ENCODE measurements at places on chromosomes 2 and 18. TPM values are rescaled to one million over a fixed set of nuclear protein-coding genes. Genes with fewer than 3 reads are reported as not detected.

The TACR1 gene
- not detected for total RNA-seq

The BCL11A gene
- 5.6 TPM for total RNA-seq

The HRH4 gene
- total RNA-seq = not detected

The RESP18 gene
- not detected for total RNA-seq

The EFHD1 gene
- 3.7 TPM for total RNA-seq

The LYPD1 gene
- 158 TPM for total RNA-seq

The PDCD1 gene
- total RNA-seq = not detected

The ALKAL2 gene
- 0.25 TPM for total RNA-seq

The SP5 gene
- total RNA-seq = not detected

The AQP12A gene
- not detected for total RNA-seq

The CNTNAP5 gene
- total RNA-seq = not detected

The CYP1B1 gene
- 6.4 TPM for total RNA-seq

The OSR1 gene
- total RNA-seq = 0.81 TPM

The CXCR1 gene
- not detected for total RNA-seq

The REG1B gene
- not detected for total RNA-seq

The PSMD14 gene
- total RNA-seq = 27.5 TPM

The POTEJ gene
- total RNA-seq = not detected

The KCNE4 gene
- total RNA-seq = 0.81 TPM

The PSD4 gene
- total RNA-seq = 2.6 TPM

The UGT1A8 gene
- total RNA-seq = not detected

The ITGA6 gene
- total RNA-seq = 20.9 TPM

The FASTKD1 gene
- total RNA-seq = 8.3 TPM

The TCF7L1 gene
- total RNA-seq = 2.2 TPM

The CRYGD gene
- not detected for total RNA-seq

The LPIN1 gene
- total RNA-seq = 22.9 TPM

The CAPG gene
- 507 TPM for total RNA-seq

The PTPRN gene
- 0.49 TPM for total RNA-seq

The CFAP210 gene
- under 0.01 TPM for total RNA-seq

The CGREF1 gene
- total RNA-seq = 2.5 TPM

The PXDN gene
- 342 TPM for total RNA-seq

The CXCR4 gene
- total RNA-seq = not detected

The IL36A gene
- not detected for total RNA-seq

The STARD6 gene
- not detected for total RNA-seq

The ADRA2B gene
- not detected for total RNA-seq

The MYL1 gene
- not detected for total RNA-seq

The PID1 gene
- 3.4 TPM for total RNA-seq

The CCL20 gene
- total RNA-seq = not detected

The LAMA1 gene
- 17.5 TPM for total RNA-seq

The MAPK4 gene
- under 0.01 TPM for total RNA-seq

The SLC4A3 gene
- total RNA-seq = 20.0 TPM

The NPHP1 gene
- total RNA-seq = 2.6 TPM

The ACVR1C gene
- total RNA-seq = under 0.01 TPM

Data from mesangial cell (primary cell).